RKO (cell line): ENCODE measurements at places on chromosomes 16 and 17.

- DNase-seq = peak; percentile 71
Observed at GRCh38 chr16:28181515-28181914, 30.2 kb downstream of the XPO6 start.

- no peak for DNase-seq
Observed at GRCh38 chr17:76585033-76585648, 519 bp downstream of the ST6GALNAC2 start.

DNA sequence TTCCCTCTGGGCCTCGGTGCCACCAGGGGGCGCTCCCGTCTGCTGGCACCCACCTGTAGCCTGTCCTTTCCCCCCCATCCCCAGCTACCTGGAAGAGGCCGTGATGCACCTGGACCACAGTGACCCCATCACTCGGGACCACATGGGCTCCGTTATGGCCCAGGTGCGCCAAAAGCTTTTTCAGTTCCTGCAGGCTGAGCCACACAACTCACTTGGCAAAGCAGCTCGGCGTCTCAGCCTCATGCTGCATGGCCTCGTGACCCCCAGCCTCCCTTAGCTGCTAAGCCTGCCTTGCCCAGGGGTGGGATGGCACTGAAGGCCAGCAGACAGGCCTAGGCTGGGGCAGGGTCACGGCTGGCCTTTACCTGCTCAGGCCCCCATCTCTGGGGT, 818 bp upstream of the NRN1L start:
- DNase-seq = no peak

GRCh38 chr17:79544142-79544914, 66.5 kb downstream of the RBFOX3 start:
- no peak for DNase-seq

- DNase-seq = no peak
Observed at GRCh38 chr16:58624209-58624608, 5.4 kb downstream of the CNOT1 start.

GRCh38 chr17:79784353-79785016, 6.5 kb downstream of the CBX2 start:
- no peak for DNase-seq

GRCh38 chr16:11236461-11237254, 19.3 kb downstream of the SOCS1 start:
- DNase-seq = no peak

DNA sequence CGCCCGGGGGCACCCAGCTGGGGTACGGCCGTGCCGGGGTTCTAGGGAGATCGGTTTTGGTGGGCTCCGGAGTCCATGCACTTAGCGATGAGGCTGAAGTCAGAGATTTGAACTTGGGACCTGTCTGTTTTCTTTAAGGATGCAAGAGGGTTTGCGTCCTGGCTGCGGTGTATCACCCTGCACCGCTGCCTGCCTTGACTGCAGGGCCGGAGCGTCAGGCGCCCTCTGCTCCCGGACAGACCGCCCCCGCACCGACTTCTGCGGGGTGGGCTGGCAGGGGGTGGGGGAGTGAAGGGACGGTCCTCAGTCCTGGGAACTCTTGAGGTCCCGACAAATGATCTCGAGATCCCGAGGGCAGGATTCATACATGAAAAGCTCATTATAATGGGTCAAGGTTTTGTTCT, 701 bp downstream of the PDP2 start:
- peak; percentile 56 for DNase-seq

DNA sequence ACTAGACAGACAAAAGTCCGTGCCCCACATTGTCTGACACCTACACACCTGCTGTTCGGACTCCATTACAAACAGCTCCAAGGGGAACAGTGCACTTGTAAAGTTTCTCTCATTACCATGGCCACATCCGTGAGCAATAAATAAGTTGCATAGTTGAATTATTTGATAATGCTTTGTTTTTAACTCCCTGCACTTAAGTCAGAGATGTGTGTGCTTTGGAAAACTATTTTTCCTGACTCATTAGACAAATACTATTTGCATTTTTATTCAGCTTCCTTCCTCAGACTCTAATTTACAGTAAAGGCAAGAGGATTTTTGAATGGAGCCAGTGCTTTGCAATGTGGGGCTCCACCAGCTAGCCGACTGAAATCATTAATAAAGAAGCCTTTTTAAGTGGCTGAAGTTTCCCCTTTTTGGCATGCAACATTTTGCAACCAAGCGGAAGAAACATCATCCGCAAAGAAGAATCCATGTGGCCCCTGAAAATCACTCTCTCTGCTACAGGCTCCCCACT, 6.5 kb upstream of the CCL2 start:
- DNase-seq = no peak

- no peak for DNase-seq
Observed at GRCh38 chr17:72343911-72344310, 223.1 kb downstream of the SOX9 start.
